ENCODE measurements at places on chromosomes 12 and 14.

DNA sequence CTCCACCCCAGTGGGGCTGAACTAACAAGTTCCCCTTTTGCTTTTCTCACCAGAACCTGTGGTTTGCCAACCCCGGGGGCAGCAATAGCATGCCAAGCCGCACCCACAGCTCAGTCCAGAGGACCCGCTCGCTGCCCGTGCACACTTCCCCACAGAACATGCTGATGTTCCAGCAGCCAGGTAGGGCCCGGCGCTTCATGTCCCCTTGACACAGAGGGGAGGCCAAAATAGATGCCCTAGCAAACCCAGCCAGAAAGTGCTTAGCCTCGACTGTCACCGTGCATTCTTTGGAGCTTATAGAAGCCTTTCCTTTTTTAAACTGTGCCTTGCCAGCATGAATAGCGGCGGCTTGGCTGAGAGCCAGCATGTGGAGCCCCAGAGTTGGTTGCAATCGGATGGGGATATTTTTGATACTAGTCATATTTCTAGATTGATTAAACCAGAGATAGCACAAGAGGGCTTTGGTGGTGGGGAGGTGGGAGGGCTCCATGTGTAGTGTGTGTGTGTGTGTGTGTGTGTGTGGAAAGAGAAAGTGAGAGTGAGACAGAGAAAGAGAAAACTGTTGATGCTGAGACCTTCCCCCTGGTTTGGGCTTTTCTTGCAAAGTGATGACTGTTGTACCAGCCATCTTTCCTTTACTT is 126.1 kb downstream of the GCH1 start:
- H3K27ac ChIP-seq: peak overlapping the region; percentile 75
- peaks cover 6% of the 10 kb centered on the region for H3K36me3 ChIP-seq
- H3K27me3 ChIP-seq: peaks cover 7% of the 10 kb centered on the region
- peaks cover 47% of the 10 kb centered on the region for H3K4me1 ChIP-seq
- peak overlapping the region; percentile 36 for H3K4me3 ChIP-seq

DNA sequence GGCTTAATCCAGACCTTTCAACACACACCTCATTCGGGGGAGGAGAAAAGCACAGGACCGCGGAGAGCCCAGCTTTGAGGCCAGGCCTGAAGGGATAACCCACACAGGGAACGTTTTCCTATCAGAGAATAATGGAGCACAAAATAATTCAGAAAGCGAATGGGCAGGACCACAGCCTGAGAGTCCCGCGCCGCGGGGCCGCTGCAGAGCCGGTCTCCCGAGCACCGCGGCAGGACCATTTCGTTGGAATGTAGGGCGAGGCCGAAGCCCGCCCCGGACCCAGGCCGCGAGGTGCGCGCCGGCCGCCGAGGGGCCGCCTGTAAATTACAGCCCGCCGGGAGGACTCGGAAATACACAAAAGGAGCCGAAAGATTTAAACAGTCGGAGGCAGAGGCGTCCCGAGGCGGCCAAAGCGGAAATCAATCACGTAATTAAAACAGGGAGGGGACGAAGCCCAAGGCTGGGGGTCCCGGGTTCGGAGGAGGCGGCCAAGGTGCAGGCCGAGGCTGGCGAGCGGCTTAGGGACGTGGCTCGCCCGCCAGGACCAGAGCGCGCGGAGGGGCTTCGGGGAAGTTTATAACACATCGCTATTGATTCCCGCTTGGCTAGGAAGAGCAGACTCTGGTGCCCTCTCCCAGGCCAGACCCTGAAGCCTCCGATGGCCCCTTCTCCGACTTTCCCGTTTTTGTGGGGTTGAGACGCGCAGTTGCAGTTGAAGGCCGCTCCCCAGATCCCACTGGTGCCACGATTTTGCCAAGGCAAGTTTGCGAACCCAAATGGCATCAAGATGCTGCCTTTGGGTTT is 6.3 kb upstream of the HOXC4 start:
- peak overlapping the region; percentile 18 for H3K4me3 ChIP-seq
- no peaks in the 10 kb centered on the region for H3K36me3 ChIP-seq
- DNase-seq: no peak
- peaks cover 87% of the 10 kb centered on the region for H3K27me3 ChIP-seq

GRCh38 chr12:53659011-53659551 is 16.8 kb downstream of the ATP5MC2 start:
- no peak overlapping the region for H3K4me3 ChIP-seq
- H3K27me3 ChIP-seq: no peaks in the 10 kb centered on the region
- no peaks in the 10 kb centered on the region for H3K4me1 ChIP-seq
- DNase-seq: no peak
- H3K36me3 ChIP-seq: peaks cover 16% of the 10 kb centered on the region

DNA sequence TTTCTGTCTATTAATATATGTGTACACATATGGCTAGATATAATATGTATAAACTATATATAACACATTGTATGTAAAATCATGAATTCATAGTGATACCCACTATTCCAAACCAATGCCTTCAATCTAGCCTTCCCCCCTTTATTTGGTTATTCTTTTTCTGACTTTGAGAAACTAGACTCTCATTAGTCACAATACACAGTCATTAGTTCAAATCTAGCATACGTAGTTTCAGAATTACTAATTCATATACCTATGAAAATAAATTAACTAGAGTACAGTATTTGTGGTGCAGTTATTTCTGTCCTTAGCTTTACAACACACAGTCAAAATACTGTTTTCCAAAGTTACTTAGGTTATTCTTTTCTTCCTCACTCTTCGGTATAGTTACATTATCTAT is 268.2 kb downstream of the DPF3 start:
- H3K36me3 ChIP-seq: no peaks in the 10 kb centered on the region
- H3K4me1 ChIP-seq: no peaks in the 10 kb centered on the region
- no peak overlapping the region for H3K27ac ChIP-seq
- peaks cover under 1% of the 10 kb centered on the region for H3K27me3 ChIP-seq
- H3K4me3 ChIP-seq: no peak overlapping the region

GRCh38 chr12:111120578-111120977 is 200.2 kb upstream of the MYL2 start:
- H3K27me3 ChIP-seq: no peaks in the 10 kb centered on the region
- H3K36me3 ChIP-seq: no peaks in the 10 kb centered on the region
- H3K4me3 ChIP-seq: no peak overlapping the region
- no peak for DNase-seq

DNA sequence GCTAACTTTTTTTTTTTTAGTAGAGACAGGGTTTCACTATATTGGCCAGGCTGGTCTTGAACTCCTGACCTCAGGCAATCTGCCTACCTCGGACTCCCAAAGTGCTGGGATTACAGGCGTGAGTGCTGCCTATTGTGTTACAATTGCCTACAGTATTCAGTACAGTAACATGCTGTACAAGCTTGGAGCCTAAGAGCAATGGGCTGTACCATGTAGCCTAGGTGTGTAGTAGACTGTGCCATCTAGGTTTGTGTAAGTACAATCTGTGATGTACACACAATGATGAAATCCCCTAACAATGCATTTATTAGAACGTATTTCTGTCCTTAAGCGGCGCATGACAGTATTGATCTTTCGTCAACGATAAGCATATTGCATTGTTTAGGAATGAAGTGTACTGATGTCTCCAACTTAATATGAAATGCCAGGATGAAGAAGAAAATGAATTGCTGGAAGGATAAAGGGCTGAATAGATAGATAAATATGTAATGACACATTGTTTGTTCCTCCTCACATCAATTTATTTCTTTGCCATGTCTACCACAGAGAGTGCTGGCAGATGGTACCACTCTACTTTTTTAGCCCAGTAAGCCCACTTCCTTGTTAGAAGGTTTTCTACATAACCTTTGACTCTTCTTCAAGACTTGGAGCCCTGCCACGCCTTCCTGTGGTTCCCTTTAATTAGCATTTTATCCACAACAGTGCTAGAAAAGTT is 467.5 kb downstream of the VRK1 start:
- DNase-seq: no peak
- no peaks in the 10 kb centered on the region for H3K36me3 ChIP-seq
- H3K27ac ChIP-seq: no peak overlapping the region
- no peak overlapping the region for H3K4me3 ChIP-seq
- no peaks in the 10 kb centered on the region for H3K27me3 ChIP-seq

GRCh38 chr14:20455355-20456300 is 602 bp downstream of the APEX1 start:
- no peaks in the 10 kb centered on the region for H3K27me3 ChIP-seq
- H3K36me3 ChIP-seq: peaks cover 35% of the 10 kb centered on the region
- H3K4me3 ChIP-seq: no peak overlapping the region
- H3K27ac ChIP-seq: no peak overlapping the region

GRCh38 chr14:104696671-104697316 is 7.4 kb downstream of the INF2 start:
- no peaks in the 10 kb centered on the region for H3K27me3 ChIP-seq
- no peak for DNase-seq
- H3K4me3 ChIP-seq: no peak overlapping the region
- H3K27ac ChIP-seq: peak overlapping the region; percentile 86
- H3K4me1 ChIP-seq: peaks cover 30% of the 10 kb centered on the region

DNA sequence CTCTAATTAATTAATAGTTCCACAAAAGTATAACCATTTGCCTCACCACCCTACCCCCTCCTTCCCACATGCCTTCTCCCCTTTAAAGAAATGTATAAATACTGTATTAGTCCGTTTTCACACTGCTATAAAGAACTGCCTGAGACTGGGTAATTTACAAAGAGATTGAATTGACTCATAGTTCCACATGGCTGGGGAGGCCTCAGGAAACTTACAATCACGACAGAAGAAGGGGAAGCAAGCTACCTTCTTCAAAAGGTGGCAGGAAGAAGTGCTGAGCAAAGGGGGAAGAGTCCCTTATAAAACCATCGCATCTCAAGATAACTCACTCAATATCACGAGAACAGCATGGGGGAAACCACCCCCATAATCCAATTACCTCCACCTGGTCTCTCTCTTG is 8.2 kb upstream of the RESF1 start:
- DNase-seq: peak; percentile 35
- H3K27ac ChIP-seq: peak overlapping the region; percentile 87
- no peaks in the 10 kb centered on the region for H3K27me3 ChIP-seq
- peaks cover 47% of the 10 kb centered on the region for H3K4me1 ChIP-seq
- peak overlapping the region; percentile 12 for H3K4me3 ChIP-seq

DNA sequence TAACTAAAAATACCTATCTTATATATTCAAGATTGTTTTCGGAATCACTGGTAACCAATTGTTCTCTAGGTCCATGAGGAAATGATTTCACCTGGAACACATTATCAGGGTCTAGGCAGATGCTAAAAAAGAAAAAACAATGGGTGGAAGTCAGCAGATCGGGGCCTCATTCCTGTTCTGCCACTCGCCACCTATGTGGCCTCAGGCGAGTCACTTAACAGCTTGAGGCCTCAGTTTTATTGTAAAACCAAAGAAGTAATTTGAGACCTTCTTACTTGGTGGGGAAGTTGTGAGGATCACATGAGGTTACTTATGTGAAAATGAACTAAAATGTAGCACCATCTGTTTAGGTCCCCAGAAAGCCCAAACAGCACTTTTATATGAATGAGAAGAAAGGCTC is 6.2 kb upstream of the RNASE10 start:
- H3K4me1 ChIP-seq: peaks cover 26% of the 10 kb centered on the region
- H3K36me3 ChIP-seq: no peaks in the 10 kb centered on the region
- DNase-seq: no peak
- no peak overlapping the region for H3K27ac ChIP-seq
- no peak overlapping the region for H3K4me3 ChIP-seq

GRCh38 chr14:101812071-101812470 is 50.6 kb downstream of the PPP2R5C start:
- peak overlapping the region; percentile 79 for H3K4me3 ChIP-seq
- H3K4me1 ChIP-seq: peaks cover 55% of the 10 kb centered on the region
- no peak for DNase-seq

GRCh38 chr14:94491511-94491910 is 15.5 kb upstream of the SERPINA9 start:
- no peak for DNase-seq
- H3K4me3 ChIP-seq: no peak overlapping the region
- H3K27me3 ChIP-seq: peaks cover 3% of the 10 kb centered on the region

GRCh38 chr14:71714225-71714624 is 218.0 kb upstream of the RGS6 start:
- no peak for DNase-seq
- peaks cover 19% of the 10 kb centered on the region for H3K36me3 ChIP-seq
- no peak overlapping the region for H3K27ac ChIP-seq
- no peak overlapping the region for H3K4me3 ChIP-seq
- H3K27me3 ChIP-seq: no peaks in the 10 kb centered on the region

- no peak overlapping the region for H3K27ac ChIP-seq
- no peaks in the 10 kb centered on the region for H3K4me1 ChIP-seq
- peaks cover under 1% of the 10 kb centered on the region for H3K36me3 ChIP-seq
- DNase-seq: no peak
Measured at GRCh38 chr12:27366621-27367020, 34.0 kb downstream of the BMAL2 start.

- H3K36me3 ChIP-seq: no peaks in the 10 kb centered on the region
- H3K4me1 ChIP-seq: peaks cover 6% of the 10 kb centered on the region
- no peak overlapping the region for H3K4me3 ChIP-seq
- no peak for DNase-seq
- peaks cover 1% of the 10 kb centered on the region for H3K27me3 ChIP-seq
Measured at GRCh38 chr14:59429790-59430189, 35.4 kb downstream of the GPR135 start.

- peak overlapping the region; percentile 26 for H3K4me3 ChIP-seq
- peak overlapping the region; percentile 68 for H3K27ac ChIP-seq
- no peaks in the 10 kb centered on the region for H3K27me3 ChIP-seq
- H3K4me1 ChIP-seq: peaks cover 84% of the 10 kb centered on the region
- H3K36me3 ChIP-seq: peaks cover 62% of the 10 kb centered on the region
Measured at GRCh38 chr12:111444314-111444924, 38.7 kb downstream of the SH2B3 start.

- DNase-seq: no peak
- H3K27ac ChIP-seq: no peak overlapping the region
Measured at GRCh38 chr12:128982933-128983332, 129.7 kb downstream of the GLT1D1 start.

DNA sequence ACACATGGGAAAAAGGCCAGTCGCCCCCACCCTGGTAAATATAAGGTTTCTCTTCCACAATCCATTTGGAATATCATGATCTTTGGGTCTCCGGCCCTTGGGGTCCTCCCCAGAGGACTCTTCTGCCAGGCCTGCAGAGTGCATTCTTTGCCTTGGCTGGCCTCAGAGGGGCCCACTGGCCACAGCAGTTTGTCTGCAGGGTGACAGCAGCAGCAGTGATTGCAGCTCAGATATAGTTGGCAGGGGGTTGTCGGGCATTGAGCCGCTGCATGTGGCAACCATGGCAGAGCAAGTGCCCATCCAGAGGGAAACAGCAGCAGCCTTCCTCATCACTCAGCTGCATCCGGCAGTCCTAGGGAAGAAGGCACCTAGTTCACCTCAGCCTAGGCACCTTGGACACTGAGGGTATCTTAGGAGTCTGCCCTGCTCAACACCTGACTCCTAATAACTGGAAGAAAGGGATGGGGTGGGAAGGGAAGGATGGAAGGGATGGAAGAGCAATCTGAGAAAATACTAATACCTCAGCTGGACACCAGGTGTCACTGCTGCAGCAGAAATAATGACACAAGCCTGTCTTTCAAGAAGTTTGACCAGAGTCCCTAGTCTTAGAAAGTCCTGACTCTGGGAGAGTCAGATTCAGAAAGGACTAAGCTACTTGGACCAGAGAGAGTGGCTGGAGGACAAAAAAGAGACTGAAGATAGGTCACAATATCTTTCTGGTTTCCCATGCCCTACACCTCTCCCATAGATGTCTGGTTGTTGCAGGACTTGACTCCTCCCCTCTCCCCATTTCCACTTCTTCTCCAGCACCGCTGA is 8.9 kb downstream of the AJUBA start:
- no peak overlapping the region for H3K4me3 ChIP-seq
- H3K27ac ChIP-seq: no peak overlapping the region
- H3K36me3 ChIP-seq: no peaks in the 10 kb centered on the region
- peak; percentile 56 for DNase-seq
- no peaks in the 10 kb centered on the region for H3K4me1 ChIP-seq
